ENCODE measurements at places on chromosomes 1 and 21. TPM values are rescaled to one million over a fixed set of nuclear protein-coding genes. Genes with fewer than 3 reads are reported as not detected.

VWA5B1 gene
- total RNA-seq = 0.24 TPM

SLC30A7 gene
- total RNA-seq = 42.8 TPM

UBIAD1 gene
- total RNA-seq = 10.1 TPM

PLA2G2C gene
- not detected for total RNA-seq

LCE3D gene
- not detected for total RNA-seq

ETV3L gene
- not detected for total RNA-seq

RHOU gene
- total RNA-seq = 16.4 TPM

FCRL1 gene
- total RNA-seq = not detected

TNFSF18 gene
- total RNA-seq = 0.32 TPM

ACTL8 gene
- total RNA-seq = not detected

SPRR3 gene
- total RNA-seq = not detected

FCRL6 gene
- 2.2 TPM for total RNA-seq

CFHR2 gene
- not detected for total RNA-seq

ASCL5 gene
- total RNA-seq = not detected

CFAP107 gene
- not detected for total RNA-seq

NBPF10 gene
- total RNA-seq = 1.3 TPM

KRTAP21-2 gene
- total RNA-seq = not detected

PADI3 gene
- not detected for total RNA-seq

TNFRSF4 gene
- 1.3 TPM for total RNA-seq

NBPF6 gene
- total RNA-seq = not detected

PI4KB gene
- total RNA-seq = 67.8 TPM

DDR2 gene
- 349 TPM for total RNA-seq

GBP7 gene
- 0.14 TPM for total RNA-seq

PROK1 gene
- total RNA-seq = 2.3 TPM

SERPINC1 gene
- 0.50 TPM for total RNA-seq

OPN3 gene
- total RNA-seq = 9.8 TPM

TCEA3 gene
- total RNA-seq = 171 TPM

IGSF9 gene
- total RNA-seq = 0.32 TPM
